ENCODE measurements at places on chromosomes 6 and 20.

DNA sequence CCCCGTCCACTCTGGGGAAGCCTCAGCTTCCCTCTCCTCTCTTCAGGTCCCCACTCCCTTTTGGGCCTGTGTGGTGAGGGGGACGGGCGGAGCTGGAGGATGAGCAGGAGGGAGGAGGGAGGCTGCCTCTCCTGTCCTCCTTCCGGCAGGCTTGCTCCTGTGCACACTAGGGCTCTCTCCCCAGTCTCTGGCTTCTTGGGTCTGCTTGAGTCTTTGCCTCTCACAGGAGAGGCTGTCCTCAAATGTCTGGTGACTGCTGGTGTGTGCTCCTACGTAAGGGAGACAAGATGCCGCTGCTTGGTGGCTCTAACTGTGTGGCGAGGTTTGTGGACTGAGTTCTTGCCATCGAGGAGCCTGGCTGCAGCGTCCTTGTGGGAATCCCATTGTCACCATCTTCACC, 8.8 kb upstream of the SMOC2 start:
- no peak for DNase-seq

- no peak for DNase-seq
Observed at GRCh38 chr6:43468748-43469681, 8.4 kb upstream of the TJAP1 start.

GRCh38 chr6:36469148-36469661, 26.4 kb downstream of the KCTD20 start:
- DNase-seq = no peak

DNA sequence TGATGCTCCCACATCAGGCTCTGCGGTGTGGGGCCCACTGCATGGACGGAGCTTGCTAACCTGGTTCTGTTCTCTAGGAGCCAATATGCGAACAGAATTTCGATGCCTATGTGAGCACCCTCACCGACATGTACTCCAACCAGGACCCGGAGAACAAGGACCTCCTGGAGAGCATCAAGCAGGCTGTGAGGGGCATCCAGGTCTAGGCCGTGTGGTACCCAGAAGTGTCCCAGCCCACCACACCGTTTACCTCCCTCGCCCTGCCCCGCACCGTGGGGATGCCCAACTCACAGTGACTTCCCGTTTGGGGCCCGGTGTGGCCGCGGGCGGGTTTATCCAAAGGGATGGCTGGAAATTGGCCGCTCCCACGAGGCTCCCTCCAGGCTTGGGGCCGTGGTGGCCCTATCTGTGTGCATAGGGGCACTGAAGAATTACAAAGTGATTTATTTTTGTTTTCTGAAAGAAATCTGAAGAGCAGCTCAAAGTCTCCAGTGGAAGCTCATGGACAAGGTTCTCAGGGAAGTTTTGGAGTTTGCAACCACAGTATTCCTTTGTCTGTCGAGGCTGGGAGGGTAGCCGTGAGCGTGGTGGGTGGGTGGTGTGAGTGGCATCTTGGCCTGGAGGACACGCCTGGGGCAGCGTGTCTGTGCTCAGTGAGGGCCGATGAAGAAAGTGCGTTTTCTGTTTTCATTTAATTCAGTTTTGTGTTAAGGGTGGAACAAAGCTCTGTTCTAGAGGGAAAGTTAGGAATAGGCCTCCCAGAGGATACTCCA, 15.1 kb upstream of the PCMTD2 start:
- no peak for DNase-seq

- DNase-seq = no peak
Observed at GRCh38 chr6:45513213-45513618, 135.5 kb upstream of the SUPT3H start.

DNA sequence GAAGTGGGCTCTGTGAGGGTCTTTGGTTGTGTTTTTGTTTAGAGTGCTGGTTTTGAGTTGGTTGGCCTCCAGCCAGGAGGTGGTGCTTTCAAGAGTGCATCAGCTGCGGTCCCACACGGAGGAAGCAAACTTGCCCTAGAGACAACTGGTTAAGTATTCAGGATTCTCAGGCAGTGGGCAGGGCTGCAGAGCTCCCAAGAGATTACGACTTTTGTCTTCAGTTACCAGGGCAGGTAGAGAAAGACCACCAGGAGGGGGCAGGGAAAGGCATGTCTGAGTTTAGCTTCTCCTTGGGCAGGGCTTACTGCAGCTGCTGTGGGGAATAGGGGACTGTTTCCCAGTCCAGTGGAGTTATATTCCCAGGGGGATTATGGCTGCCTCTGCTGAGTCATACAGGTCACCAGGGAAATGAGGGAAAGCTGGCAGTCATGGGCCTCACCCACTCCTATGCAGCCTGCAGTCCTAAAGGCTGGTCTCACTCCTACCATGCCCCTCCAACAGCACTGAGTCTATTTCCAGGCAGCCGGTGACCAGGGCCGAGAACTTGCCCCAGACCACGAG, 64.3 kb downstream of the TTI1 start:
- no peak for DNase-seq

- DNase-seq = peak; percentile 86
Observed at GRCh38 chr6:29965873-29966601, 23.7 kb downstream of the HLA-A start.

DNA sequence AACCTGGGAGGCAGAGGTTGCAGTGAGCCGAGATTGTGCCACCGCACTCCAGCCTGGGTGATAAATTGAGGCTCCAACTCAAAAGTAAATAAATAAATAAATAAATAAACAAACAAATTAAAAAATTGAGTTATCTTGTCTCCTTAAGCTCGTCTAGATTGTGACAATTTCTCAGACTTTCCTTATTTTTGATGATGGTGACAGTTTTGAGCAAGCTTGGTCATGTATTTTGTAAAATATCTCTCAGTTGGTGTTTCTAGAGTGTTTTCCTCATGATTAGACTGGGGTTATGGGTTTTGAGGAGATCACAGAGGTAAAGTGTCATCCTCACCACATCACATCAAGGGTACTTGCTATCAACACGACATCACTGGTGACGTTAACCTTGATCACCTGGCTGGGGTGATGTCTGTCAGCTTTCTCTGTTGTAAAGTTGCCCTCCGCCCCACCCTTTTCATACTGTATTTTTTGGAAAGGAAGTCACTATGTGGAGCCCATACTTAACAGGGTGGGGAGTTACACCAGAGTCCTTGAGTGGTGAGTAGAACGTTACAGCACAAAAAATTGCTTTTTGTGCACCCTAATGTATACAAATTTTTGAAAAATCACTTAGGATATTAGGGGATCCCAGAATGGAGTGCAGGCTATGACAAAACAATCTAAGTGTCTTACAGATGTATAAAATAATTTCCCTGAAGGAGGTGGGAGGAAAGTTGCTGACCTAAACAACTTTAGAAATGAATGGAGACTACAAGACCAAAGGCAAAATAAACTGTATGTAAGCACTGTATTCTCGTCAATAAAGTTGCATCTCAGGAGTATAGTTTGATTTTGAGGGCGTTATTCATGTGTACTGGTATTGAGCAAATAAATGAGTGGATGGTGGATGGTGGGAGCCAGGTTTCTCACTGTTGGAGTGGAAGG, 116.4 kb upstream of the SGK1 start:
- DNase-seq = peak; percentile 23

GRCh38 chr6:136859430-136859829, 37.0 kb downstream of the PEX7 start:
- no peak for DNase-seq

GRCh38 chr20:37362821-37363220, 16.9 kb downstream of the SRC start:
- no peak for DNase-seq

DNA sequence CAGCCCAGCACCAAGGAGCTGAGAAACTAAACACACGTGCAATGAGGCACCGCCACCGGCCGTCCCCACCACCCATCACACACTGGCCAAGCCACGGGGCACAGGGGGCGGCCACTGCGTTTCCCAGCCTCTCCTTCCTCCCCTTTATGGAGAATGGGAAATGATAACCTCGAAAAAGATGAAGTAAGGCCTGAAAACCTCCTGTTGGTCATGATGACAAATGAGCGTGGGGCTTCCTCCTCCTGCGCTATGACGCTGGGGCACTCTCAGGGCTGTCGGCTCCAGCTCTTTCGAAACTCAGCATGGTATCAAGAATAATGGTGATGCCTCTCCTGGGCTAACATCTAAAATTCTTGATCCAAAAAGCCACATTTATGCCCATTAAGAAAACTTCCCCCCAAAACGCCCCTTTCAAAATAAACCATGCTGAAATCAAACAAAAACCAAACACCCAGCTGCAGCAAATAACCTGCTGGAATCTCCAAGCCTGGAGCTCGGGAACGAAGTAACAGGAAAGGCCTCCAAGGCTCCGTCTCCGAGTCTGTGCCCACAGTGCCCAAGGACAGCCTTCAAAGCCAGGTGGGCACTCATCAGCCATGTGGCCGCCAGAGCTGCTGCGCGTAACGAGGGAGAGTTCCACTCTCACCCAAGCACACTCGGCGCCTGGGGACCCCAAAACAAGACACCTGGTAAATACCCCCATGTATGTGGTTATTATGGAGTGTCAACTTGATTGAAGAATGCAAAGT, 50.0 kb downstream of the TAF4 start:
- no peak for DNase-seq

GRCh38 chr20:9440892-9441291, 73.5 kb upstream of the LAMP5 start:
- DNase-seq = no peak

DNA sequence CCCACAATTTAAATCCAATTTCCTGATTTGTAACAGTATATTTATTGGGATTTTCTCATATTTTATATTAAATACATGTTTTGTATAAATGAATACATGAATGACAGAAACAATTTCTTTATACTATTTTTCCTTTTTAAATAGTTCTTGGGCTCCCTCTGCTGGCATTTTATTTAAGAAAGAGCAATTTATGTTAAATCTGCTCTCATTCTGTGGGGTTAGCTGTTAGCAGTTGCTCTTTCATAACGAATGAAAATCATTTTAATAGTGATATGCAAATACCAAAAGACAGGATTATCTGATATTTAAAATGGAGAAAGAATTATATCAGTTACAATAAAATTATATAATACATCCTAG, 118.3 kb downstream of the RALGAPA2 start:
- no peak for DNase-seq

GRCh38 chr20:50655311-50655880, 35.9 kb downstream of the RIPOR3 start:
- DNase-seq = no peak

- no peak for DNase-seq
Observed at GRCh38 chr6:122180132-122180531, 219.3 kb upstream of the HSF2 start.

- DNase-seq = no peak
Observed at GRCh38 chr20:31607640-31608250, 2.7 kb downstream of the ID1 start.

GRCh38 chr20:57909763-57910331, 200.0 kb upstream of the PMEPA1 start:
- DNase-seq = no peak

DNA sequence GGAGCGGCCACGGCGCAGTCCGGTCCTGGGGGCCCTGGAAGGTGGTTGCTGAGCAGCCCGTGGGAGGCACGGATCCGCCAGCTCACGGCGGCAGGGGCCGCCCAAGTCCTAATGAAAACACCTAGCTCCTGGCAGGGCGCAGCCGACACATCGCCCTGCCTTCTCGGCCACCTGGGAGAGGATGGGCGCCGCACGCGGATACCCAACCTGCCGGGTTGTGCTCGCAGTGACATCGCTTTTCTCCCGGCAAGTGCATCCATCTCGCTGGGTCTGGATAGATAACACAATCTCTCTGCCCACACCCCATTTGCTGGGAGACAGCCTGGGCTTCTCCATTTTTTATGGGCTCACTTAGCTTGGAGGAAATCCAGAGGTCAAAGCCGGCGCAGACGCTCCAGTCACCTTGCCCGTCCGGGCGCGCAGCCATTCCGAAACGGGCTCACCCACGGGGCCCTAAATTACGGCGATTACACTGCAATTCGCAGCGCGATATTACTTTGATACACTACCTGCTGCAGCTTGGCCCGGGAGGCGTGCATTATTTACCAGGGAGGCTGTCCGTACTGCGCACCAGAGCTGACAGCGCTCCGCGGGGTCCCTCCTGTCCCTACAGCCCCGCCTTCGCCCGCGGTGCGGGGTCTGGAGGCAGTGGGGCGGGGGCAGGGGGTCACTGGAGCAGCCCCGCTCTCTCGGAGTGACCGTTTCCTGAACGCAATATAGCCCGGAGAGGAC, 36.2 kb upstream of the CCDC167 start:
- no peak for DNase-seq

- DNase-seq = no peak
Observed at GRCh38 chr6:51655517-51655916, 431.9 kb downstream of the PKHD1 start.

DNA sequence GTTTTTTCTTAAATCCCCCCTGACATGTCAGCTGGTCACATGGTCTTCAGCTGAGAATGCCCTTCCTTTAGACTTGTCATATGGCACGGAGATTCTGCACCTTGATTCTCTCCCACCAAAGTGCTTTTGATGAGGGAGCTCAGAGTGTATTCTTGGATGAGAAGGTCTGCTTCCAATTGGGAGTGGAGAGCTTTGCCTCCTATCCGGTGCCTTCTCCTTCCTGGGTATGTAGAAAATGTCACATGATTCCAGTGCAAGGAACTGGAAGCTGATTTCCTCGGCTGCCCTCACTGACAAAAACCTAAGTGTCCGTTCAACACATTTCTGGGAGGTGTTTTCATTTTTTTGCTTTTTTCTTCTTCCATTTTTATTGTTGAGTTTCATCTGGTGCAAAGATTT, 197.2 kb downstream of the TFAP2C start:
- no peak for DNase-seq

DNA sequence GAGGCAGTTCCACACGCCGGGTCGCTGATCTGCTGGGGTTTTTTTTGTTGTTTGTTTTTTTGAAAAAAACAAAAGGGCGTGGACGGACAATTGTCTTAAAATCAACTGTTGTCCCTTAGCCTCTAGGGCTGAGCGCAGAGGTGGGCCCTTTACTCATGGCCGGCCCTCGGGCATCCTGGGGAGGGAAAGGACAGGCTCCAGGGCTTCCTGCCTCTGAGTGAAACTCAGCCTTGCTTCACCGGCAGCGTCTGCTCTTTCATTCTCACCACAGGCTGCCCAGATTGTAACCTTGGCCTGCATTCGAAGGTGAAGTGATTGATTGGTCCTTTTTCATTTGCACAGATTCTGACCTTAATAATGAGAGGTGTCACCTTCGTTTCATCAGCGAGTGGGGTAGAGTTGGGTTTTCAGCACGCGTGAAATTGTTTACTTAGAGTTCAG, 797 bp downstream of the SMIM13 start:
- DNase-seq = peak; percentile 20

Data from CD4-positive, CD25-positive, alpha-beta regulatory T cell (primary cell).